Activated CD4-positive, alpha-beta T cell treated with anti-CD3 and anti-CD28 coated beads, Interleukin-2, amount 50 U/mL, for 24 hours (primary cell): ENCODE measurements at places on chromosomes 16 and 17.

DNA sequence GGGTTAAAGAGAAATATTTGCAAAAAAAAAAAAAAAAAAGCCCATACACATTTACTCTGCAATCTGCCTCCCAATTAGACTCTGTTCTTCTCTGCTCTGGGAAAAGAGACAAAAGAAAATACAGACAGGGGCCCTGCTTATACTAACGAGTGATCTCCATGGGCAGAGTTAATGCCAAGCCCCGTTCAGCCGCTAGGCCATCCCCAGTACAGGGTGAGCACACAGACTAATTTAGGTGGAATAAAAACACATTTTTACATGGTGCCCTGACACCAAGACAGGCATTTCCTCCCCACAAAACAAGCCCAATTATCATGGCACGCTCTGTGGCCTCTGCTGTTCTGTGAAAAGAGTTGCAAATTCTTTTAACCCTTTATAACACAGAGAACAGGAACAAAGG lies 356.3 kb upstream of the C16orf82 start:
- DNase-seq: no peak

- no peak for DNase-seq
These were observed 32.5 kb upstream of the RAI1 start for GRCh38 chr17:17648762-17649161.

DNA sequence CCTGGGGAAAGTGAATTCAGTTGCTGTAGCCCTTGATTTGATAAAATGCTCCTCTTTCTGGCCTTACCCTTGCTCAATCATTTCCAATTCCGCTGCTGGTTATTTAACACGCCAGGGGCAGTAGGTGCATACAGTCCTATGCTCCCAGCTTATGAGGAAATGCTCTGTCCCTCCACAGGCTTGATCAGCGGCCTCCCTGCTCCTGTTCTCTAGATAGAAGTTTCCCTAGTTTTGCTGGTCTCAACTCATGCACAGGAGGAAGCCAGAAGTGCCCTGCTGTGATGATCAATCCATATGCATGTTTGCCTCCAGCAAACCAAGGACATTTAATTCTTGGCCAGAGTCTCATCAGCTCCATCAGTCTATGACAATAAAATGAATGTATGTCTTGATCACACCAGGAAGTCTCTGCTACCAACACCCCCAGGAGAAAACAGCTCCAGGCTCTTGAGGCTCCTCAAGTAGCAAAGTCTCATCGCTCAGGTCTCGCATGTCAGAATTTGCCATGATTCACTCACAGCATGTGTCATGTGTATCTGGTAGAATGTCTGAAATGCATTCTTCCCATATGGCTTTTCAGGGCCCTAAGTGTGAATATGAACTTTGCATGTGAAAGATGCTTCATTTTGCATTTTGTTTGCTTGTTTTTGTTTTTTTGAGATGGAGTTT lies 208.9 kb downstream of the CDH13 start:
- no peak for DNase-seq

- DNase-seq: no peak
These were observed 83.9 kb downstream of the RMI2 start for GRCh38 chr16:11429123-11429522.

- no peak for DNase-seq
These were observed 27.5 kb downstream of the PIMREG start for GRCh38 chr17:6471531-6472465.

DNA sequence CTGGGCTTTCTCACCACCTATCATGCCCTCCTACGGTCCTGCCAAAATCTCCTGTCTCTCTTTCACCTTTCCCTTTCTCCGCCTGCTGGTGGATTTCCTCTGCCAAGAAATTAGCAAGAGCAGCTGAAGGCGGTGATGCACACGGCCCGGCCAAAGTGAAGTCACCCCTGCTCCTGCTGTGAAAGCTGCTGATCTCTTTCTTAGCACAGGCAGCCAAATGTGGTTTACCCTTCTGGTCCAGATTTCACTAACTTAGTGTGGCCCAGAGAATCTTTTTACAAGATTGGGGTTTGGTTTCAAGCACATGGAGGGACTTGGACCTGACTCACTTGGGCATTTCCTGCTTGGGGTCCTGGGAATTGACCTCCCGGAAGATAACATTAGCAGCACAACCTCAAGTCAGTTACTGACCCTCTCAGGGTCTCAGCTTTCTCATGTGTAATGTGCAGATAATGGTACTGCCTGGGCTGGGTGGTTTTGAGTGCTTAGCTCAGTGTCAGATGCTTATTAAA lies 155.7 kb downstream of the SOCS1 start:
- no peak for DNase-seq

DNA sequence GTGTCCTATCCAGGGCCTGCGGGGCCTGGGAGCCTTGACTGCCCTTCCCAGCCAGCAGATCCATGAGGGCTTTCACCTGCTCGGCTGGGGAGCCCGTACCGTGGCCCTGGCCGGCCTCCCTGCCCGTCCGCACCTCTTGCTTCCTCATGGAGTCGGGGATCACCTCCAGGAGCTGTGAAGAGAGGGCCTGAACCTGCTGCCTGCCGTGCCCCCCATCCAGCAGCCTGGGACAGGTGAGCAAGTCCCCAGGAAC lies 12.4 kb downstream of the NLRC3 start:
- no peak for DNase-seq

DNA sequence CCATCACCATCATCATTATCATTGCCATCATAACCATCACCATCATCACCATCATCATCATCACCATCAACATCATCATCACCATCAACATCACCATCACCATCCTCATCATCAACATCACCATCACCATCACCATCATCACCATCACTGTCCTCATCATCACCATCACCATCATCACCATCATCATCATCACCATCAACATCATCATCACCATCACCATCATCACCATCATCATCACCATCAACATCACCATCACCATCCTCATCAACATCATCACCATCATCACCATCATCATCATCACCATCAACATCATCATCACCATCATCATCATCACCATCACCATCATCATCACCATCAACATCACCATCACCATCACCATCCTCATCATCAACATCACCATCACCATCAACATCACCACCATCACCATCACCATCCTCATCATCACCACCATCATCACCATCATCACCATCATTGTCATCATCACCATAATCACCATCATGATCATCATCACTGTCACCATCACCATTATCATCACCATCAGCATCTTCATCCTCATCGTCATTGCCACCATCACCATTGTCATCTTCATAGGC lies 23.9 kb downstream of the COX4I1 start:
- no peak for DNase-seq

GRCh38 chr17:37133136-37133535 lies 184.4 kb downstream of the AATF start:
- DNase-seq: no peak

GRCh38 chr16:19095654-19096053 lies 18.1 kb upstream of the ITPRIPL2 start:
- no peak for DNase-seq

GRCh38 chr17:29155966-29156338 lies 24.2 kb downstream of the MYO18A start:
- DNase-seq: no peak

DNA sequence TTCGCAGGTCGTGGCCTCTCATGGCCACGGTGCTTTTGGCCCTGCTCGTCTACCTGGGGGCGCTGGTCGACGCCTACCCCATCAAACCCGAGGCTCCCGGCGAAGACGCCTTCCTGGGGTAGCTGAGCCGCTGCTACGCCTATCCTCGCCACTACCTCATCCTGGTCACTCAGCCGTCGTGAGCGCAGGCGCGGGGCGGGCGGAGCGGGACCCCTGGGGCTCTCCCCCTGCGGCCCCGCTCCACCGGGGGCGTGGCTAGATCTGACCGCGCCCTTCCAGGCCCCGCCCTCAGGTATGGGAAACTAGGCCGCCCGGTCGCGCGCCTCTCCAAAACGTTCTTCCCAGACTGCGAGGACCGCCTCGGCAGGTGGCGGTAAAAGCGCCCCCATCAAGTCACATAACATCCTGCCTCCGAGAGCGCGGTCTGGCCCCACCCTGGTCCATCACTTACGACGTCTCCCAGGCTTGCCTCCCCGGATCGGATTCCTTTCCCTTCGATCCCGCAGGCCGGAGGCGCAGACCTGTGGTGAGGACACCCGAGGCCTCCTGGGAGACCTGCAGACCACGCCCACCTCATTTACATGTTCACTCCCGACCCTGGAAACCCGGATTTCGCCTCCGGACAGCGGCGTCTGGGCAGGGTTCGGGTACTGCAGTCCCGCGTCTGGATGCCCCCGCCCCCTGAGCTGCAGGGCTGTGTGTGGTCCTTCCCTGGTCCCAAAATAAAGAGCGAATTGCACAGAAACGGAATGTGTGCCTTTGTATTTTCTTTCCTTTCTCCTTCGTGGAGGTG lies 91.5 kb upstream of the TMEM97 start:
- DNase-seq: no peak

DNA sequence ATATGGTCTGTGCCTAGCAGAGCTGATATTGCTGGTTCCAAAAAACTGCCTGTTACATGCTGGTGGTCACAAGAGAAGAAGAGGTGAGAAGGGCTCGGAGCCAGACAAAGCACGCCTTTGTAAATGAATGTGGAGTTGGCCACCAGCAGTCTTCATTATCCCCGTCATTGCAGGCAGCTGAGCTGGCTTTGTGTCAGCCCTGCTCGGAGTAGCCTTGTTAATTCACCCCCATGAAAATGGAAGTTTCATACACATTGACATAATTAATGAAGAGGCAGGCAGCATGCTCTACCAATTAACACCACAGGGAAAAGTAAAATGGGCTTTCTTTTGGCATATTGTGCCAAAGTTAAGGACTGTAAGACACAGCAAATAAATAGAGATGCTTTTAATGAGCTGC lies 113.7 kb upstream of the RBFOX1 start:
- no peak for DNase-seq

DNA sequence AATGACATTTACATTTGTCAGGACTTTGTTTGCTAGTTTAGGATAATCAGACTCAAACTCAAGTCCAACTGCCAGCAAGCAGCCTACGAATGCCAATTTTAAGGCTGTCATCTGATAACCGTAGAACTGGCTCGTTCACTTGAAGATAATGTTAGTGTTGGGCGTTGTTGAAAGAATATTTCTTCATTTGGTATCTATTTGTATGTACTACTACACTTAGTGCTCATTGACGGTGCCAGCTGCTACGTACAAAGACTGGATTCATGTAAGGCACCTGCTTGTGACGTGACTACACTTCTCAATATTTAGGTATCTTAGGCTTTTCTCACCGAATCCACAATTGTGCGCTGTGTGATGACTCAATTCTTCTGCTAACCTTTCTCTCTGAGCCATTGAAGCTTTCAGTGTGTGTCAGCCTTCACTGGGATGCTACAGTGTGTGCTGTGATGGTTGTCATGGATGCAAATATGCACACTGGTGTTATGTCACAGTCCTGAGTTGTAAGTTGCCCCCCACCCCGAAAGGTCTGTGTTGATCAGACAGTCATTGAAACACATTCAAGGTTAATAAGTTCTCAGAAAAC lies 5.7 kb downstream of the ATP2C2 start:
- DNase-seq: no peak

DNA sequence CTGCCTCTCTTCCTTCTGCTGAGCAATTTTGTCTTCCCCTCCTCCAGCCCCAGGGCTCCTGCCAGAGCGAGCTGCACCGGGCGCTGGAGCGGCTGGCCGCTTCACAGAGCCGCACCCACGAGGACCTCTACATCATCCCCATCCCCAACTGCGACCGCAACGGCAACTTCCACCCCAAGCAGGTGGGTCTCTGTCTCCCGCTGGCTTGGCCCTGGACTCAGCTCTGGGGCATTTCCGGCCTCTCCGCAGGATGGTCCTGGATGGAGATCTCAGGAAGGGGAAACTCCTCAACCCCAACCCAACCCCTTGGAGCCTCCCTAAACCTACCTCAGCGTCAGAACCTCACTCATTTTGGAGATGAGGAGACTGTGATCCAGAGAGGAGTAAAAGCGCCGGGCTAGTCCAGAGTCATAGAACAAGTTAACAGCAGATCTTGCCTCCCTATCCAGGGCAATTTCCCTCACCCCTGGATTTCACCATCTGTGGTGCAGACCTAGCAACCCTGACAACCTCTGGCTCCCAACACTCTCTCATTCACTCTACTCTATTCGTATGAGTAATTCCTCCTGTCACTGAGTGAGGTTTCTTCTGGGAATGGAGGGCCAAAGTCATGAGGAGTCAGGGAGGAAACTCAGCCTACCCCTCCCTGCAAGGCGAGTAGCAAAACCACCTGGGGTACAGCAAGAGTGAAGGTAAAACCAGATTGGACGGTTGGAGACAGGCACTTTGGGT lies 10.8 kb downstream of the IGFBP4 start:
- no peak for DNase-seq

DNA sequence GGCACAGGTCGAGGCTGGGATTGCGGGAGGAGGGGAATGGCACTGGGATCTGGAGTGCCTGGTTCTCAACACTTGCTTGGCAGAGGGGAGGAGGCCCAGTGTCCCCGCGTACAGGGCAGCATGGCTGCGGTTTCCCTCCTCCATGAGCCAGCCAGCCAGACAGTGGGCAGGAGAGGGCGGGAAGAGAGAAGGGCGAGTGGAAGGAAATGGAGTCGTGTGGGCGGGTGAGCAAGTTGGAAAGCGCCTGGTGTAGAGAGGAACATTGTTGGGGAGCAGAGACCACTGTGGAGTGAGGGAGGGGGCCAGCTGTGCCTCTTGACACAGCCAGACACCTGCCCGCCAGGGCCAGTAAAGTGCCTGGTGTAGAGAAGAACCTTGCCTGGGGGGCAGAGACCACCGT lies 130.5 kb downstream of the OR1D5 start:
- no peak for DNase-seq

- no peak for DNase-seq
These were observed 113.4 kb upstream of the RCVRN start for GRCh38 chr17:10018461-10018891.

DNA sequence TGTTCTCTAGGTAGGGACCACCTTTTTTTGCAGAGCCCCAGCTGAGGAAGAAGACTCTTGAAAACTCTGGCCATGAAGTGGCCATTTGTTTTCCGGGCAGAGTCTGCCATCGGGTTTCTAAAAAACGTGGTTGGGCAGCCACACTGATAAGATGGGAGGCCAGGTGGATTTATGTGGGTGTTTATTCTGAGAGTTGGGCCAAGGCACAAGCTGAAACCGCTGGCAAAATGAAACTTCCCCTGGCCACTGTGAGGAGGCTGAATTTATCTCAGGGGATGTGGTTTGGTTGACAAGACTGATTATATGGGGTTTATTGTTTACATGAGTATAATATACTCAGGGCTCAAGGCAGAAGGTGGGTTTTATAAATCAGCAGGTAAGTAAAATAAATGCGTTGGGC lies 421.8 kb downstream of the UTP18 start:
- no peak for DNase-seq

GRCh38 chr17:68710976-68711375 lies 109.8 kb upstream of the FAM20A start:
- DNase-seq: no peak

DNA sequence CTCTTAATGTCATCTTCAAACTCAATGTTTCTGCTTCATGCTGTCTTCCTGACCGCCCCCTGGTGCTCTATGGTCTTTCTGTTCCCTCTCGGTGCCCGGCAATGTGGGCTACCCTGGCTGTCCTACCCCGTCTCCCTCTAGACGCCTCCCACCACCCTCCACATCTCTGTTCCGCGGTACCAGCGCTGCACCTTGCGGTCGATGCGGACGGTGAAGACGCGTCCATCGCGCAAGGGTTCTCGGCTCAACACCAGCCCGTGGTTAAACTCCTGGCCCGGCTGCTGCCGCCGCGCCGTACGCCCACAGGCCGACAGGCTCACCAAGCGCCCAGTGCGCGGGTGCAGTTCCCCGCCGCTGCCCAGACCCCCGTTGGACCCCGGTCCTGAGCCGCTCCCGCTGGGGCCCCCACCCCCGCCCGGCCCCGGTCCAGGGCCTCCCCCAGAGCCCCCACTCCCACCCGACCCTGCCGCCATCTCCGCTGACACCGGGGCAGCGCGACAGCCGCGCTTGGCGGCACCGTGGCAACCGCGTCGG lies at the start of gene NEURL4:
Gene NEURL4 (minus strand): TSS at position 496 of the 534 bp plus-strand sequence. CDS start 23 bp downstream, at position 473.
- no peak for DNase-seq
